ENCODE measurements at places on chromosomes 11 and 22.

- no peak for DNase-seq
Measured at GRCh38 chr11:57475191-57475590, 14.9 kb downstream of the RTN4RL2 start.

DNA sequence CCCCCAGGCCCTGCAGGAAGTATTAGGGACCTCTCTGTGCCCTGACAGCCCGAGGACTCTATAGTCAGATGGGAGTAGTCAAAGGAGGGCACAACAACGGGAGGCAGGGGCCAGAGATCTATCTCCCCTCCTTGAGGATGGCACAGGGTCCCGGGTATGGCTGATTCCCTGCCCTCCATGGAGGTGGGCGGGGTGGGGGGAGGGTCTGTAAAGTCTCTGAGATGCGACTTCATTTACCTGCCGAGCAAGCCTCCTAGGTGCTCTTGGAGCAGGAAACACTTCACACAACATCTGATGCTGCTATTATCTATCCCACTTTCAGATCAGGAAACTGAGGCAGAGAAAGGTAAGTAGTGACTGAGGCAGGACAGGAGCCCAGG, 769 bp upstream of the CDC42EP1 start:
- DNase-seq = no peak

- no peak for DNase-seq
Measured at GRCh38 chr22:34105461-34106062, 185.3 kb upstream of the LARGE1 start.

GRCh38 chr11:1119604-1120146, 38.1 kb upstream of the MUC5AC start:
- no peak for DNase-seq

DNA sequence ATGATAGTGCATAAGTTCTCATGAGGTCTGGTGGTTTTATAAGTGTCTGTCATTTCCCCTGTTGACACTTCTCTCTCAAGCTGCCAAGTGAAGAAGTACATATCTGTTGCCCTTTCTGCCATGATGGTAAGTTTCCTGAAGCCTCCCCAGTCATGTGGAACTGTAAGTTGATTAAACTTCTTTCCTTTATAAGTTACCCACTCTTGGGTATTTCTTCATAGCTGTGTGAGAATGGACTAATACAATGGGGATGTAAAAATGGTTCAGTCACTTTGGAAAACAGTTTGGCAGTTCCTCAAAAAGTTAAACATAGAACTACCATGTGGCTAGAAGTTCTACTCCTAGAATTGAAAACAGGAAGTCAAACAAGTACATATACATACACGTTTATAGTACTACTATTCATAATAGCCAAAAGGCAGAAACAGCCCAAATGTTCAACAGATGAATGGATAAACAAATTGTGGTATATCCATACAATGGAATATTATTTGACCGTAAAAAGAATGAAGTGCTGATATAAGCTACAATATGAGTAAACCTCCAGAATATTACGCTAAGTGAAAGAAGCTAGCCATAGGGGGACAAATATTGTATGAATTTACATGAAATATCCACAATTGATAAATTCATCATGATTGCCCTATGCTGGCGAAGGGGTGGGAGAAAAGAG, 16.0 kb upstream of the DKK3 start:
- DNase-seq = no peak

GRCh38 chr22:50576806-50577696, 1.2 kb downstream of the CPT1B start:
- DNase-seq = no peak

- DNase-seq = no peak
Measured at GRCh38 chr22:40014667-40015248, 20.0 kb downstream of the FAM83F start.

- DNase-seq = no peak
Measured at GRCh38 chr22:24265734-24266133, 4.9 kb upstream of the SPECC1L start.

GRCh38 chr11:38416141-38416540, 1818.1 kb upstream of the RAG2 start:
- no peak for DNase-seq

DNA sequence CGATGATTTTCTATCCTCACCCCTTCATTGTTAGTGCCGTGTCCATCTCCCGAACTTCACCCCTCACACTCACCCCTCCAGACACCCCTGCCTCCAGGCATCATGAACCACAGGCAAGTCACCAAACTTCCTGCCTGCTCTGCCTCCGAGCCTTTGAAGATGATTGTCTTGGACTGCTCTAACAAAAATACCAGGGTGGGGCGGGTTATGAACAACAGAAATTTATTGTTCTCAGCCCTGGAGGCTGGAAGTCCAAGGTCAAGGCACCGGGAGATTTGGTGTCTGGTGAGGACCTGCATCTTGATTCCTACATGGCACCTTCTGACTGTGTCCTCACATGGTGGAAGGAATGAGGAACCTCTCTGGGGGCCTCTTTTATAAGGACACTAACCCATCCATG, 1508.3 kb downstream of the TBC1D22A start:
- DNase-seq = no peak

DNA sequence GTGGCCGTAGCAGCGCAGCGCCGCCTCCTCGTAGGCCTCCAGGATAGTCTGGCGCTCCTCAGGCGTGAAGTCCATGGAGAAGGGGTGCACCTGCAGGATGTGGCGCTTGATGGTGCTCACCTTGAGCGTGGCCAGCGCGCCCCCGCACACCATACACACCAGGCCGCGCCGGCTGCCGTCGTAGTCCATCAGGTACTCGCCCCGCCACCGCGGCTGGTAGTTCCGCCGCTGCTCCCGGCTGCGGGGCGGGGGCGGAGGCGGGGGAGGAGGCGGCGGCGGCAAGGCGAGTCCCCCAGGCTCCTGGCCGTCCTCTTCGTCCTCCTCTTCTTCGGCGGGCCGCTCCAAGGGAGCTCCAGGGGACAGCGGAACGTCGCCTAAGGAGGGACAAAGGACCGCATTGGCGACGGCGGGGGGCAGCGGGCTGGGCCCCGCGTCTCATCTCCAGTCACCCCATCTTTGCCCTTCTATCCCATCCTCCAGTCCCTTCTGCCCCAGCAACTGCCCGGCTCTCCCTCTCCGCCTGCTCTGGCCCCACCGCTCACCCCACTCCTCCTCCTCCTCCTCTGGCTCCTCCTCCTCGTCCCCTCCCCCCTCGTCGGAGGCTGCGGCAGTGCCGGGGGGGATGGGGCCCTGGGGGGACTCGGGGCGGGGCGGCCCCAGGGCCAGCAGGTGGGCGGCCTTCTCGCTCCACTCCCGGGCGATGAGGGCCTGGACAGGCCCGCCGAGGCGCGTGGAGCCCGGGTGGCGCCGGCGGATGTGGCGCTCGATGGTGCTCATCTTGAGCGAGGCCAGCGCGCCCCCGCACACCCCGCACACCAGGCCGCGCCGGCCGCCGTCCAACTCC, 4.9 kb downstream of the ZFTA start:
- DNase-seq = no peak
